ENCODE measurements at places on chromosomes 2 and 18.

- no peak for DNase-seq
These were observed 87.0 kb downstream of the EPB41L3 start for GRCh38 chr18:5456577-5457461.

DNA sequence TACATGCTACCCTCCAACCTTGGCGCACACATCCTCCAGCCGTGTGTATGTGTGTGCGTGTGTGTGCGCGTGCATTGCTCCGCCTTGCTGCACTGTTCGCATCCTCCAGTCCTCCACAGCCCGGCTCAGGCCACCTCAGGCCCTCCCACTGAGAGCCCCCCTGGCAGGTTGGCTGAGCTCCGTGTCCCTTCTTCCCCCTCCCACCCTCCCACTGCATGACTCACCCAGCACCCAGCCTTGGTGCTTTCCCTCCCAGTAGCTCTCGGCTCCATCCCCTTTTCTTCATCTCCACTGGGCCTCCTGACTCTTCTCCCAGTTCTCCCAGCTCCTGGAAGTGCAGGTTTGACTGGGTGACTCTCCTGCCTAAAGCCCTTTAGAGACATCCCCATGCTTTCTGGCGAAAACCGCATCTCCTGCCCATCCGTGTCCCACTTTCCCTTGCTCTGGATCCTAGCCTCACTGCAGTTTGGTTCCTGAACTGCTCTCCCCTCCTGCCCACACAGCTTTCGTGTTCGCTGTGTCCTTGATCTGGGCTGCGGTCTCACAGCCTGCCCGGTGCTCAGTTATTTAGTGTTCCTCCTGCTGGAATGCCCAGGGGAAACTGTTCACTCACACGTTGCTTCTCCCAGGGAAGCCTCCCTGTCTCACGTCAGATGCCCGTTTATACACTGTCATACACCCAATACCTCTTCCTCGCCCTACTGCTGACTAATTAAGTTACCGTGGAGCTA lies 4.9 kb downstream of the TMEM177 start:
- DNase-seq, result no peak

GRCh38 chr2:17299891-17300540 lies 218.2 kb downstream of the RAD51AP2 start:
- DNase-seq, result no peak

DNA sequence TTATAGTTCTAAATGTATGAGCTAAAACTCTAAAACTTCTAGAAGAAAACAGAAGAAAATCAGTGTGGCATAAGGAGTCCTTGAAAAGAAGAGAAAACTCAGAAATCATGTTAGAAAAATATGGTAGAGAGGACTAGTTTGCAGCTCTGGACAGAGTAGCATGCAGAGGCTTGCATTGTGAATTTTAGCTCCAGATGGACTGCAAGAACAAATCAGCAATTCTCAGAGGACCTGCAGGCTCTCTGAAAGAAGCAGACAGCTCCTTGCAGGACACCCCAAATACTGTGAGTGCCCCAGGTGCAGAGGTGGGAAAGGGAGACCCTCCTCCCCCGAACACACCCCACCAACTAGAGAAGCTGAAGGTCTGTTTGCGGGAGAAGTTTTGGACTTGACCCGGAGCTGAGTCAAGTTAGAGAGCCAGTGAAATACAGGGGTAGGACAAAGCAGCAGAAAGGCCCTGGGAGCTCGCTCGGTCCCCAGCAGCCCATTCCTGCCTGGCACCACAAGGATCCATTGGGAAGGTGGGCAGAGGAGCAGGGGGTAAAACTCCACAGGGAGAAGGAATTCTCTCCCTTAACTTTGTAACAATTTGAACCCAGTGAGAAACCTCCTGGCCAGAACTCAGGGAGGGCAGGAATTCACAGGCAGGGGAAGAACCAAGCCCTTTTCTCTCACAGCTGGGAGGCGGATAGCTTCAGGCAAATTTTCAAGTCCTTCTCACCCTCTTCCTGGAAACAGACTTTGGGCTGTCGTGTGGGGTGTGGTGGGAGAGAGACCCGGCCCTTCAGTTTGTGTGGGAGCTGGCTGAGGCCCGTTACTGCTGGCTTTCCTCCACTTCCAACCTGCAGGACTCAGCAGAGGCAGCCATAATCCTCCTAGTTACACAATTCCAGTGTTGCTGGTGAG lies 216.2 kb upstream of the SLC35G4 start:
- no peak for DNase-seq

DNA sequence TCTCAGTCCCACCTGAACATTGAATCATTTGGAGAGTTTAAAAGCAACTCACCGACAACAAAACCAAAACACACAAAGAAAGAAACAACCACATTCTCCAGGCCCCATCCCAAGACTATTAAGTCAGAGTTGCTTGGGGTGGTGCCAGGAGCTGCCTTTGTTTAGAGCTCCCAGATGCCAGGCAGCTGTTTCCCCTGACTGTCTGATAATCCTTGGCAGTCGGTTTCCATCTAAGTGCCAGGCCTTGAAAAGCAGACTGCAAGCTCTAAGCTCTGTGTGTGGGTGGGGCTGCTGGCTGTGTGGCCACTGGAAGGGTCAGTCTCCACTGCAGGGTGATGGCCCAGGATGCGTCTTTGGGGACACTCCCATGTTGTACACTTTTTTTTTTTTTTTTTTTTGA lies 255.3 kb upstream of the AGAP1 start:
- no peak for DNase-seq

- no peak for DNase-seq
These were observed 56.4 kb upstream of the STPG4 start for GRCh38 chr2:47211497-47212011.

- no peak for DNase-seq
These were observed 143.0 kb upstream of the EPC2 start for GRCh38 chr2:148501545-148501944.

DNA sequence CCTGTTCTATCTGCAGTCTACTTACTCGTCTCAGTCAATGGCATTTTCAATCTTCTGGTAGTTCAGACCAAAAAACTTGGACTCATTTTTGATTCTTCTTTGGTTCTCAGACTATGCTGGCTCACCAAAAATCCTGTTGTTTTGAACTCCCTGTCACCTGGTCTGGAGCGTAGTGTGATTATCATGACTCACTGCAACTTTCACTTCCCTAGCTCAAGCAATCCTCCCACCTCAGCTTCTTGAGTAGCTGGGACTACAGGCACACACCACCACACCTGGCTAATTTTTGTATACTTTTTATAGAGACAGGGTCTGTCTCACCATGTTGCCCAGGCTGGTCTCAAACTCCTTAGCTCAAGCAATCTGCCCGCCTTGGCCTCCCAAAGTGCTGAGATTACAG lies 163.3 kb upstream of the CDH7 start:
- no peak for DNase-seq

- no peak for DNase-seq
These were observed 491.5 kb downstream of the SATB2 start for GRCh38 chr2:198966269-198966668.

DNA sequence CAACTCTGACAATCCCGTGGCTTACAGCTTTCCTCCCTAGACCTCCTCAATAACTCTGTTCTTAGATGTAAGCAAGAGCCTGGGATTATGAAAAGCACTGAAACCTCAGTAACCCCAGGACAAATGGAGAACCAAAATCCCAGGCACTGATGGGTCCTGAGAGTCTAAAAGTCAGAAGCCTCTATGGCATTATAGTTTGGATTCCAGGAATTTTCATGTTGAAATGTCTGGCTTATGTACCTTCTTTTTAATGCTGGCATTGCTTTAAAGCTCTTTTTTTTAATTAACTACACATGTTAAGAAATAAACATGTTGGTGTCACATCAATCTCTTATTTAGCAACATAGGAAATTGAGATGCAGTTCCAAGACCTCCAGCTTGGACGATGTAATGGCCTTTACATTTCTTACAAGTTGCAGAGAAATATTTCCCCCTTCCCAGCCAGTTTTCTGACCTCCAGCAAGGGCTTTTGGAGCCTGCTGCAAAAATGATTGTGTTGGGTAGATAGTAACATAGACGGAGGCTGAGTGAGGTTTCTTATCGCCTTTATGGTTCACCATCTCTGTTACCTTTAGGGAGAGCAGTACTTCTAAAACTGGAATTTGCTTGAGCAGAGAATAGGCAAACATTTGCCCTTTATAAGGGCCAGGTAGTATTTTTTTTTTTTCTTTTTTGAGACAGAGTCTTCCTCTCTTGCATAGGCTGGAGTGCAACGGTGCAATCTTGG lies 84.8 kb upstream of the RASGRP3 start:
- no peak for DNase-seq

DNA sequence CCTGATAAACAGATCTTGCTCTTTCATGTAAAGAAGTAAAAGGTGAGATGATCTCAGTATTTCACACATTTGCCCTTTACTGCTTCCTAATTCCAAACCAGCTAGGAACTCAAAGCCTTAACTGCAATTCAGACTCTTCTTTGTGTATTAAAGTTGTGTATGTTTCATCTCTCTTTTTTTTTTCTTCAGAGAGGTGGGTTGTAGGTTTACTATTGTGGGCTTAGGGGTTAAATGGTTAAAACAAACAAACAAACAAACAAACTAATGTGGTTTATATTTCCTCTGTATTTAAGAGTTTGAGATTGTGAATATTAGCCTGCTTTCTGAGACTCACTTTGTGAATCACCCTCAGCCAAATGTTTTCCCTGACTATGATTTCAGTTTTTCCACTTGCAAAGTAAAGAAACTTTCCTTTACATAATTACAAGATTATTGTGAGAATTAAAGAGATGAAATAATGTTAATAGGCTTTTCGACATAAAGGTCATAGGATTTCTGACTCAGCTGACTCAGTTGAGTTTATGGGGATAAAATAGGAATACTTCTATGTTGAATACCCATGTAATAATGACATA lies 2.8 kb downstream of the GULP1 start:
- DNase-seq, result no peak

DNA sequence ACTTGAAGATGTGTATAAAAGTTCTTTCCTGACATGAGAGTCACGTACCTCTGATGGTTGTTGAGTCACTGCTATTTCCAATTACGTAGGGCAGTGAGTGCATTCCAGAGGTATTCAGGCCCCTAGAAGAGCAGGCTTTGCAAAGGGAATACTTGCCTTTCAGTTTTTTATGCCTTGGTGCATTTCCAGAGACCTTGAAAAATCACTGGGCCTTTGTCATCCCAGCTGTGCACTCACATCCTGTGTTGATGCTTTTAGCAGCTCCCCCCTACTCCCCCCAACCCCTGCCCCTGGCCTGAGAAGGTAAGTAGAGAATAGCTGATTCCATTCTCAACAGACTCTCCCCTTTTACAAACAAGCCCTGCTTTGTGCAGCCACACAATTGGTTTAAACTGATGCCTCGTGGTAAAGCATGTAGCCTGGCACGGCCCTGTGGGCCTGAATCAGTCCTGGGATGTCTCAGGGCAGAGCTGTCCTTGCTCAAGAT lies 174.2 kb downstream of the PRPF40A start:
- DNase-seq, result no peak

GRCh38 chr2:70258532-70258875 lies 567 bp downstream of the PCYOX1 start:
- no peak for DNase-seq

GRCh38 chr2:232600053-232600773 lies 33.2 kb upstream of the EFHD1 start:
- no peak for DNase-seq

DNA sequence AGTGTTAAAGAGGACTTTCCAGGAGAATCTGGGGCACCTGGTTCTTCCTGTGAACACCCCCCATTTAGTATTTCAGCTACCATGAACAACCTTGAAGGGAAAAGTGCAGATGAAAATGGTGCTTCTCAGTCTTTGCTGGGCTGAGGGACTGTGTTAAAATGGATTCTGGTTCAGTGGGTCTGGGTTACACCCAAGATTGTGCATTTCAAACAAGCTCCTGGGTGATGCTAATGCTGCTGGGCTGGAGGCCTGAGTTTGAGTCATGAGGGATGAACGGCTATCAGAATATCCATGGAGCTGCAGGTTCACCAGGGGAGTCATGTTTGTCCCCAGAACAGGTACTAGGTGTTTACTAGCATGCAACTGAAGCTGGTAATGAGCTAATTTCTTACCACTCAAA lies 24.0 kb downstream of the MRPL44 start:
- no peak for DNase-seq

- DNase-seq, result no peak
These were observed 471.8 kb upstream of the CWC22 start for GRCh38 chr2:180478883-180479282.

GRCh38 chr2:106614511-106615291 lies 127.5 kb downstream of the CD8B2 start:
- no peak for DNase-seq

DNA sequence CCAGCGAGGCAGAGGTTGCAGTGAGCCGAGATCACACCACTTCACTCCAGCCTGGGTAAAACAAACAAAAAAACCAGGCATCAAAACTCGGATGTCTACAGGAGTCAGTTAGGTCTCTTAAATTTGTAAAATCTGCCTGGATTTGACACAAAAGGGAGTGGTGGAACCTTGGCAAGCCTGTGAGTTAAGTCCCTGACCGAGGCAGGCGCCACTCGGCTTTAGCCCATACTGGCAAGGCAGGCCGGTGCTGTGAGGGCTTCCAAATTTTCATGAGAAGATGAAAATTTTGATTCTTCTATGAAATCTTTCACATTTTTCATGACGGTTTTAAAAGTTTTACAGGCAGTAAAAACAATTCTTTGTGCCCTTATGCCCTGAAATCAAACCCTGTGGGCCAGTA lies 165.8 kb downstream of the FMNL2 start:
- DNase-seq, result no peak

GRCh38 chr18:55934821-55935220 lies 346.8 kb upstream of the TCF4 start:
- no peak for DNase-seq

DNA sequence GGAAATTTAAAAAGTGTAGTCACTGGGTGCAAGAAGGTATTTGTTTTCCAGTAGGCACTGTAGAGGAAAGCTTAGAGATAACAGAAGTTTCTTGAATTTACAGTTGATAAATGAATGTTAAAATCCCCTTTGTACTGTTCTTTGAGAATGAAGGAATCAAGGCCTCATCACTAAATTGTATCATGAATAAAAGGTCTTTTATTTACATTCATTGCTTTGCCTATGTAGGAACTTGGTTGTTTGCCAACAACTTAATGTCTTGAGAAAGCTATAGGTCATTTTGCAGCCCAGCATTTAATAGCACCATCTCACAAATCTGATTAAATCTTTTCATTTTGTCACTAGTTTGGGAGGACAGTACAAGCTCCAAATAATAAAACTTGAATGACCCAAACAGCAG lies 213.9 kb upstream of the ITGA4 start:
- no peak for DNase-seq

GRCh38 chr2:64258566-64258965 lies 114.3 kb upstream of the PELI1 start:
- no peak for DNase-seq

- no peak for DNase-seq
These were observed 174.9 kb downstream of the NR4A2 start for GRCh38 chr2:156157670-156158069.

- DNase-seq, result no peak
These were observed 25.3 kb upstream of the RPL31 start for GRCh38 chr2:100976645-100977391.

- no peak for DNase-seq
These were observed 37.5 kb downstream of the TFCP2L1 start for GRCh38 chr2:121247534-121247933.

DNA sequence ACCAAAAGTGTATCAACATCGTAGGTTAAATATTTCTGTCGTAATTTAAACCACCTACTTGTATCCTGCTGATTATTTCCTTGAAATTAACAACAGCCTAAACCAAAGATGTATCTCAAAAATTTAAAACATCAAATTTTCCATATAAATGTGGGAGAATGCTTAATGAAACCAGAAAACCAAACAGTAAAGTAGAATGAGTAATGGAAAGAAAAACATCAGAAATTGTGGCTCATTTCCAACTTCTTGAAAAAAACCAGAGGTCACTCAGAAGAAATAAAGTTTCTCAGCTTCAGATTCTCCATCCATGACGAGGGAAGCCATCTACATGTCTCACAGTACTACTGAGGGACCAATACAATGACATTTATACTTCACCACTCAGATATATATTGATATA lies 296.5 kb downstream of the NOL4 start:
- DNase-seq, result no peak

GRCh38 chr2:21253311-21254027 lies 129.7 kb downstream of the TDRD15 start:
- no peak for DNase-seq

Data from effector CD4-positive, alpha-beta T cell (primary cell).